ENCODE measurements at places on chromosomes 5 and 9.

- DNase-seq: peak; percentile 31
Measured at GRCh38 chr9:86500667-86501435, 146.6 kb upstream of the TUT7 start.

GRCh38 chr5:103340717-103341388 is 82.3 kb downstream of the MACIR start:
- no peak for DNase-seq

- no peak for DNase-seq
Measured at GRCh38 chr9:34218446-34218845, 39.6 kb downstream of the UBAP1 start.

DNA sequence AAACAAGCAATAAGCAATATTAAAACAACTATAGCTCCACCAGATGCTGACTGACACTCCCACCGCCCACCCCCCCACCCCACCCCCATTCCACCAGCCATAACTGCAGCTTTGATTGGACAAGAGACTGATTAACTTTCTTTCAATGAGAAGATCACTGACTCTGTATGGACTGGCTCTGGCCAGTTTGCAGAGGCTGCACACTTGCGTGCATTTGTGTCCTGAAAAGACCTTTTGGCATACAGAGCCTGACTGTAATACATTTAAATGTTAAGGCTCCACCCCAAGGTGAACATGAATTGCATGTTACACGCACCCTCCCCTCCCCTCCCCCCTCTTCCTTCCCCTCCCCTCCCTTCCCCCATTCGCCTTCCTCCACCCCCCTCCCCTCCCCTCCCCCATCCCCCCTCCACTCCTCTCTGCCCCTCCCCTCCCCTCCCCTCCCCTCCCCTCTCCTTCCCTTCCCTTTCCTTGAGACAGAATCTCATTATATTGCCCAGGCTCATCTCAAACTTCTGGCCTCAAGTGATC is 31.1 kb downstream of the FGD3 start:
- DNase-seq: no peak

DNA sequence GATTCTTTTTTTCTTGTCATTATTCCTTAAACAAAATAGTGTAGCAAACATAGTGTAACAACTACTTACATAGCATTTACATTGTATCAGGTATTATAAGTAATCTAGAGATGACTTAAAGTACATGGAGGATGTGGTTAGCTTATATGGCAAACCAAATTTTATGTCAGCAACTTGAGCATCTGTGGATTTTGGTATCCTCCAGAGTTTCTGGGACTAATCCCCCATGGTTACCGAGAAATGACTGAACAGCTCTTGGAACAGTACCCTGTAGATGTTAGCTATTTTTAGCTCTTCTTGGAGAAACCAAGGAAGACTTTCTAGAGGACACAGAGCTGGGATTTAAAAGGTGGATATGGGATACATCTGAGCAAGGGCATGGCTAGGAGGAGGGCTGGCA is 157.6 kb upstream of the KLF4 start:
- no peak for DNase-seq

GRCh38 chr9:137145731-137146526 is 7.0 kb downstream of the GRIN1 start:
- no peak for DNase-seq

DNA sequence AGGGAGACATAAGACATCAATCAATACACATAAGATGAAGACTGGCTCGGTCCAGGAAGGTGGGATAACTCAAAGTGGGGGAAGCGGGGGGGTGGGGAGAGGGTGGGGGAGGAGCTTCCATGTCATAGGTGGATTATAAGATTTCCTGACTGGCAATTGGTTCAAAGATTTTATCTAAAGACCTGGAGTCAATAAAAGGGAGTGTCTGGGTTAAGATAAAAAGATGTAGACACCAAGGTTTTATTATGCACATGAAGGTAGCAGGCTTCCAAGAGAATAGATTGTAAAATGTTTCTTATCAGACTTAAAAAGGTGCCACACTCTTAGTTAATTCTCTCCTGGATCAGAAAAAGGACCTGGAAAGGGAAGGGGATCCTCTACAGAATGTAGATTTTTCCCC is 25.6 kb upstream of the OTULINL start:
- no peak for DNase-seq

DNA sequence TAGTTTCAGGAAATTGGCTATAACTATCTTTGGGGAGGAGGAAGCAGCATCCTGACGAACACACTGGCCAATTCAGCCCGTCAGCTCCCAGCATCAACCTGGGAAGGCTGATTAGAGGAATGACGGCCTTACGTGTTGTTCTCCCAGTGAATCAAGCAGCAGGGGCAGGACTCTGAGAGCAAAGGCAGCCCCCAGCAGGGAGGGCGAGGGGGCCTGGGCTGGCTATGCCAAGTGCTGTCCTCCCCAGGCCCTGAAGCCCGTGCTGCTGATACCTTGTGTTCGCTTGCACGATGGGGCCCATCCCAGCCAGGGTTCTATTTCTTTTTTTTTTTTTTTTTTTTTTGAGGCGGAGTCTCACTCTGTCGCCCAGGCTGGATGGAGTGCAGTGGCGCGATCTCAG is 254.1 kb downstream of the FSTL4 start:
- no peak for DNase-seq

GRCh38 chr9:83444110-83444509 is 94.1 kb downstream of the FRMD3 start:
- no peak for DNase-seq

DNA sequence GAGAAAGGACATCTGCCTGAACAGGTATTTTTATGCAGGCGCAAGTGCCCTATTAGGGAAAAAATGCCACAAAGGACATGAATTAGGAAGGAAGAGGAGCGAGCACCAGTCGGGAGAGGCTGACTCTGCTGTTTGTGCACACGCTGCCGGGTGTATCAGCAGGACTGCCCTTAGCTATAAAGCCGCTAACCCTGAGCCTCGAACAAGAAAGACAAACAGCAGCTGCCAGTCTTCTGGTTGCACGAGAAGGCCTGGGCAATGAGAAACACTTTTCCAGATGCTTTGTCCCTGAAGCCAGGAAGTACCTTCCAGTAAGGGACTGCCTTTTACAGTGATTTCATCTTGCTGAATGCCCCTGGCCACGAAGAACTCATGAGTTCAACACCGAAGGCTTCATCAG is 12.6 kb downstream of the QSOX2 start:
- no peak for DNase-seq

GRCh38 chr9:132235894-132236661 is 74.2 kb downstream of the NTNG2 start:
- peak; percentile 87 for DNase-seq

GRCh38 chr5:74316064-74316603 is 324.4 kb downstream of the ENC1 start:
- peak; percentile 63 for DNase-seq
